NAMALWA (cell line): ENCODE measurements at places on chromosomes 2 and 18.
A peak's percentile ranks its signal among the peaks of the same experiment; 100 is the strongest.

DNA sequence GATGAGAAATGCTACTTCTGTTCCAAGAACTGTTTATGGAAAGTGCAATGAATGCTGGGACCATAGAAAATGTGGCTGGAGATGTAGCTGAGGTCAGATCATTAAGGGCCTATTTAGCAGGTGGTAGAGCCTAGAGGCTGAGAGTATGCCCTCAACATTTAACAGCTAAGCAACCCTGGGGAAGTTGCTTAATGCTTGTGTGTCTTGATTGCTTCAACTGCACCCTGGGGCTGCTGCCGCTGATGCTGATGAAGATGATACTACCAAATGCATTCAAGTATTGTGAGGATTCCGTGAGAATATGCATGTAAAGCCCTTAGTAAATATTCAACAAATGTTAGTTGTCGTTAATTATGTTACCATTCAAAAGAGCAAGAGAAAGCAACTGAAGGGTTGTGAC is 273.2 kb downstream of the BCL11A start:
- DNase-seq, result no peak

DNA sequence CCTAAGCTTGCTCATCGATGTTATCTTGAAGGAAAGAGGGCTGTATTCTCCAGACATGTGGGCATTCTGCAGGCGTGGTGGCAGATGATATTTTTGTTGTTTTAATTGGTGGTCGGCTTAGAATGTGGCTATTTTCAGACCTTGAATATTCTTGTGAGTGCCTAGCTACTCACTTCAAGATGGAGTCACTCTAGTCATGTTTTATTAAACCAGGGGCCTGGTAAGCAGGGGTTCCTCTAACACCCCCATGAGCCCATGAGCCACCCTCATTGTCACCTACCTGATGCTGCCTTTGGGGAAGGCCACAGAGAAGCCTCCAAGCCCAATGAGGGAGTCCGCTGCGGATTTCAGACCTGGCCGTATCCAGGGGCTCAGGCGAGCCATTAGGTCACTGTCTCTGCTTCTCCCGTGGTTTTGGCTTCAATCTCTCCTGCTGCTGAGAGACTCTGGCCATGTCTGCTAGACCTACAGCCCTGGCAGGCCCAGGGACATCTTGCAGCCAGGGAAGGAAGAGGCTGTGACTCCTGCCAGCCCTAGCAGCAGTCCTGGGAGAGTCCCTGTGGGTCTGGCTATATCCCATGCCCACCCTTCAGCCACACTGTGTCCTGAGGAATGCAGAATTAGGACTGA is 16.3 kb upstream of the KLF11 start:
- DNase-seq, result no peak

GRCh38 chr18:44036501-44036900 is 644.2 kb upstream of the SETBP1 start:
- no peak for DNase-seq

DNA sequence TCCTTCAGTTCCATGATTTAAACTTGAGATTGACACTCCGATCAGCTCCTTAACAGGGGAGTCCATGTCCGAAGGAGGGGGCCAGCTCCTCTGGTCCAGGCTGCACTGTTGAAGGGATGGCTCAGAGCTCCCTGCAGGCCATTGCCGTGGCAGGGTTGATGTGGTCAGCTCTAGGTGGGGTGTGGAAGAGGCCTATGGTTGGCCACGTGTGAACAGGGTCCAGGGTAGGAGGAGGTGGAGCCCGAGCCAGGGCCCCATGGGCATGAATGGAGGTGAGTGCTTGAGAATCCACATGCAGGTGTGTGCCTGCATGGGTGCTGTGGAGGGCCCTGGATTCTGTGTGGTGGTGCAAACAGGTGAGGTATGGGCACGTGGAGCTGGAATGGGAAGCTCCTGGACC is 1.1 kb downstream of the SPEG start:
- no peak for DNase-seq

- no peak for DNase-seq
Measured at GRCh38 chr2:161048317-161048716, 111.9 kb upstream of the TANK start.

DNA sequence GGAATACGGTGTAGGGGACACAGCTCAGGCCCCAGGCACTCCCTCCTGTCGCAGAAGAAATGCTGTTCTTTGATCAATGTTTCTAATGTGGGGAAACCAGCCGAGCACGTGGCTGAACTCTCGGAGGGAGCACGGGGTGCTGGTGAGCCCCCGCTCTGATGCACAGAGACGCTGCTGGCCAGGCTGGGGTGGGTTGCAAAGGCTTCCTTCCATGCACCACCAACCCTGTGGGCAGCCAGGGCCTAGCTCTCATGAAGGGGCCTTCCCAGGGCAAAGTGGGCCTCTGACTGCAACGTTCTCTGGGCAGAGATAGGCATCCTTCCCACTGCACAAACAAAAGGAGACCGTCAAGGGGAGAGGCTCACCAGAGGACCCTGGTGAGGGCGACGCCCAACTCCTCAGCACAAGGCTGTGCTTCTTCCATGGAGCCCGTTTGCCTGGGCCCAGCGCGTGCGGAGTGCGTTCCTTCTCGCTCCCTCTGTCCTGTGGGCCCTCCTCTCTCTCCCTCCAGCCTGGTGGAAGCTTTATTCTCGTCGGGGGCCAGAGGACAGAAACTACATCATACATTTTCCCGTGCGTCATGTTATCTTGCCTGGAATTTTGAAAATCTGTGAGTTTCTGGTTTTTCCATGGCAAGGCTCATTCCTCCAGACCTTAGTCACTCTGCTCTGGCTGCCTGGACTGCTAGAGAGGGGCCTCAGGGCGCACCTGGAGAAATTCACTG is 61.1 kb upstream of the SP3 start:
- no peak for DNase-seq

GRCh38 chr2:2010251-2010650 is 265.9 kb upstream of the PXDN start:
- no peak for DNase-seq

- no peak for DNase-seq
Measured at GRCh38 chr2:217521820-217522219, 481.0 kb downstream of the TNS1 start.

DNA sequence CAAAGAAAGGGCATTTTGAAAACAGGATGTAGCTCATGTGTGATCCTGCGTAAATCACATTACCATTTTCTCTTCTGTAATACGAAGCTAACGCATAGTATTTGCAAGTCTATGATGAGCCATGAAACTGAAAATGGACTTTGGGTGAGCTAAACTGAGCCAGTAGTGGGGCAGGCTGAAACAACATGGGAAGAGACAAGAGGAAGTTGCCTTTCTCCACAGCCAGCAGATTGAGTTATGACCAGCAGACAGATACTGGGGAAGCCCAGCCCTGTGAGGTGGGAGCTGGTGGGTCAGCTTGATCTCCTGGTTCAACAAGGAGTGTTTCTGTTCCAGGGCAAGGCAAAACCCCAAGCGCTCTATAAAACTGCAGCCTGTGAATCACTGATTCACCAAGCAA is 11.8 kb downstream of the CYRIA start:
- DNase-seq, result no peak

GRCh38 chr2:232333361-232334135 is 45.0 kb upstream of the ALPP start:
- peak; percentile 54 for DNase-seq

DNA sequence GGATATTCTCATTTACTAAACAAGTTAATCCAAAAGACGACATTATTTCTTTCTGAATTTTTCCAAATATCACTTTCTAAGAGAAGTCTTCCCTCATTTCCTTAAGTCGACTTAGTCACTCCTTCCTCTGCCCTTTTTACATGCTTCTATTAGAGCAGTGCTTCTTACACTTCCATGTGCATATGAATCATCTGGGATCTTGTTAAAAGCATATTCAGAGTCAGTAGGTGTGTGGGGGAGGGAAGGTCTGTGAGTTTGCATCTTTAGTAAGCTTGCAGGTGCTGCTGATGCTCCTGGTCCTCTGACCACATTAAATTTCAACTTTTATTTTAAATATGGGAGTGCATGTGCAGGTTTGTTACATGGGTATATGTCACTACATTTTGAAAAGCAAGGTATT is 582.6 kb downstream of the NRXN1 start:
- no peak for DNase-seq

- no peak for DNase-seq
Measured at GRCh38 chr2:148730085-148730484, 85.5 kb downstream of the EPC2 start.

- peak; percentile 78 for DNase-seq
Measured at GRCh38 chr2:148989882-148990493, 48.5 kb upstream of the LYPD6B start.

DNA sequence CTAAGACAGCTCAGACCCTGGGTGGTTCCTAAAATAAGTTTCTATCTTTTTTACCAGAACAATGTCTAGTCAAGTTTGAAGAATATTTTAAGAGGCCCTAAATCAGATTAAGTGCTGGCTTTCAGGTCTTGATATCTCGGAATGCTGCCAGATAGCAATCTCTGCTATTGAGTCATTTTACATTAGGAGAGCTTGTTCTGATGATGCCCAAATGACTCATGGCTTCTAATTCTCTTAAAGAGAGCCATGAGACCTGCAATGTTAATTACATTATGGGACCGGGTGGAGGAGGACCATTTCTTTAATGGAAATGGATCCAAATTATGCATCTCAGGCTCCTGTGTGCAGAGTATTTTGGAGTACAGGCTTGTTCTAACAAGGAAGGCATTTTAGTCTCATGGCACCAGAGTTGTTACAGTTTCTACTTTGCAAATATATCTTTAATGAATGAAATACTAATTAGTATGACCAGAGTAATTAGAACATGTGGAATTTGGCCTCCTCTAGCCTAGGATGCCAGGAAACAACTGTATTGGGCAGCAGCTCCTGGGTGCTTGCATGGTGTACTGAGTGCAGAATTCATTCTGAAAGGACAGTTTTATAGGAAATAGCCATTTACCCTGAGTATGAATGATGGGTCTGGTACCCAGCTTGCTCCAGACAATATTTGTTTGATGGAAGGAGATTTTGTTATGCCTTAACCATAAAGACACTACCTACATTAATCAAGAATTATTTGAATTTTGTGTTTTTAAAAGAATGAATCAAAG is 94.0 kb upstream of the SULT1C3 start:
- DNase-seq, result no peak

DNA sequence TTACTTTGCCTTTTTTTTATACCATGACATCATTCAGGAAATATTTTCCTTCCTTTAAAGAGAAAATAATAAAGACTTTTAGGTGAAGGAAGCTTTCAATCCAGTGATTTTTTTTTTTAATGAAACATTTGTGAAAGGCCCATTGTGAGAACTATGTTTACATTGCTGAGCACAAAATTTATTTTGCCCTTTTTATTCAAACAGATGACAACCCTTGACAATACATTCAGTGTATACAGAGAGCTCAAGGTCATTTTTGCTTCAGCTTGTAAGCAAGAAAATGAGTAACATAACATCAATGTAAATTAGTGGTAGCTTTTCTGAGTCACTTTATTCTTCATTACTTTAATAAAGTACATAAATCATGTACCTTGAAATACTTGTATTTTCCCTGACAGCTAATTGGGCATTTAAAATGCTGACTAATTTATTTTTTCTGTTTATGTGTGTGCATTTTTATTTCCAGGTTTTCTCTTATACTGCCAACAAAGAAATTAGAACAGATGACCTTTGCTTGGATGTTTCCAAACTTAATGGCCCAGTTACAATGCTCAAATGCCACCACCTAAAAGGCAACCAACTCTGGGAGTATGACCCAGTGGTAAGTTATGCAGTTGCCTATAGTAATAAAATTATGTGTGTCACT is 121.6 kb downstream of the GALNT1 start:
- DNase-seq, result no peak

DNA sequence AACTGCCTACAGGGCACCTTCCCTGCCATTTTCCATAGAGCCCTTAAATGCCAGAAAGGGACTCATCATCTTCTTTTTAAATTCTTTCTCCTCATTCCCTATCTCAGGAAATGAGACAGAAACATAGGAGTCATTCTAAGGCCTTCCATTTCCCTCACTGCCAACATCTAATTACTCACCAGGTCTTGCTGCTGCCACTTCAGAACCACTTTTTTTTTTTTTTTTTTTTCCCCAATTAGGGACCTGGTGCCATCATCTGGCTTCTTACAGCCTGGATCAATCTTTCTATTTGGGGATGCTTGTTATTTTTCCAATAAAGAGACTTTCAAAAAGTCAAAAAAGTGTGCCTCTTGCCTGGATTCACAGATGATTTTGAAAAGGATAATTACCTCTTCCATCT is 373.4 kb downstream of the LPIN1 start:
- no peak for DNase-seq

GRCh38 chr2:200383380-200384110 is 77.1 kb downstream of the SPATS2L start:
- peak; percentile 50 for DNase-seq

DNA sequence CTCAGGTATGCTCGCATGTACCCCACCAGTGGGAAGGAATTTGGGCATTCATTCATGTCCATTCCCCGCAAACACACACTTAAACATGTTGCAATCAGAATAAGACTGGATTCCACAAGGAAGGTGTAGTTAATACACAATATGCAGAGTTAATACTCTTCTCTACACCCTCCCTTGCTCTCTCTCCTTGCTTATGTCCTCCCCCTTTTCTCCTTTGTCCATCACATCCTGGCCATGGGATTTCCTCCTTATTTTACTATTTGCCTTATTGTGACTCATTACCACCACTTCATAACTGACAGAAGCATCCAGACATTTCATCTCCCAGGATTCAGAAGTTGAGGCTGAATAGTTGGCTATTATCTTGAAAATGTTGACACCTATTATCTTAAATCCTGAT is 473.8 kb upstream of the SPHKAP start:
- no peak for DNase-seq

DNA sequence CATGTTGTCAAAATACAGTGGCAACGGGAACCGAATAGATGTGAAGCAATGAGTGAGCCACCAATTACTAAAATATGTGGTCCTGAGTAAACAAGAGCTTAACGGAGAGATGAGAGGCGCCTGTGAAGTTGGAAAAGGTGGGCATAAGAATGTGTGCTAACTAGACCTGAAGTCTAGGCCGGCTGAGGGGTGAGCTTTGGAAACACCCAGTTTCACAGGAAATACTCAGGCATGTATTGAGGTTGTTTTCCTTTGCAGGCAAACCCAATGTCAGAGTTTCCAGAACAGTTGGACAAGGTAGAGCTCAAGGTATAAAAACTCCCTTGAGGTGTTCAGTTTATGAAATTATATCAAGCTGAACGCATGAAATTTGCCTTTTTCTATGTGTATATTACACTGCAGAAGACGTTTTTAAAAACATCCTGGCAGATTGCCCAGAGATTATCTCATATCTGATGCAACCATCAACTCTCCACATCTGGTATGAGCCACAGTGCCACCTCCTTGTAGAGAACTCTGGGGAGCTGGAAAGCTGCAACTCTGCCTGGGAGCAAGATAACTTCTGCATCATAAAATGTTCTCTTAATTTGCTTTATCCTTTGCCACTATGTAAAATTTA is 3.9 kb upstream of the WDSUB1 start:
- DNase-seq, result peak; percentile 95

GRCh38 chr18:35362531-35362930 is 14.6 kb downstream of the ZNF396 start:
- DNase-seq, result no peak

DNA sequence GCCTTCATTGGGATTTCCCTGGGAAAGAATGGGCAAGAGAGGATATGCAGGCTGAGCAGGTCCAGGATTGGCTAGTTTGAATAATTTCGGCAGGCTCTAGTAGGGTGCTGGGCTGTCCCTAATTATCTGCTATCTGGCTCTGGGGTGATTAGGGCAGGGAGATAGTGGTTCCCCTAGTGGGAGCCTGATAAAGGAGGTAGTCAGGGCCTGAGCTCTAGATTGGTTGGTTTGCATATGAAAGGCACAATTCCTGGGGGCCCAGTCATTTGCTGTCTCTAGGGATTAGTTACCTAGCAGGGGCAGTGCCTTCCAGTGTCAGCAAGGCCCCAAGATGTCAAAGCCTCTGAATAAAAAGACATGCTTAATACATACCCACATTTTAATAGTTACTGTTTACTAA is 690.1 kb upstream of the KLHL29 start:
- no peak for DNase-seq
